Keratinocyte (primary cell): ENCODE measurements at places on chromosomes 6 and 20.
A peak's percentile ranks its signal among the peaks of the same experiment; 100 is the strongest.

GRCh38 chr6:139336488-139336887 lies 38.0 kb downstream of the CITED2 start:
- no peak for DNase-seq

DNA sequence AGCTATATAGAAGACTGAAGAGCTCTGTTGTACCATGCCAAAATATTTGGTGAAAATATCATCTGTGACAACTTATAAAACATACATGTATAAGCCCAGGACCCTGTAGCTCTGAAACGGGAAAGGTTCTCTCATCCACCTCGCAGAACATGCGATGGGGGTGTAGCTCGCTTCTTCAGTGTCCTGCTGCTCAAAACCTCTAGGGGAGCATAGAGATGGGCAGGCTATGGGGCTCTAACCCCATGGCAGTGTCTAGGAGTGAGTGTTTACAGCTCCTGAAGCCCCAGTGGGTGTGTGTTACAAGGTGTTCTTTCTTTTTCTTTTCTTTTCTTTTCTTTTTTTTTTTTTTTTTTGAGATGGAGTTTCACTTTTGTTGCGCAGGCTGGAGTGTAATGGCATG lies 505.2 kb upstream of the SYNCRIP start:
- DNase-seq, result no peak

DNA sequence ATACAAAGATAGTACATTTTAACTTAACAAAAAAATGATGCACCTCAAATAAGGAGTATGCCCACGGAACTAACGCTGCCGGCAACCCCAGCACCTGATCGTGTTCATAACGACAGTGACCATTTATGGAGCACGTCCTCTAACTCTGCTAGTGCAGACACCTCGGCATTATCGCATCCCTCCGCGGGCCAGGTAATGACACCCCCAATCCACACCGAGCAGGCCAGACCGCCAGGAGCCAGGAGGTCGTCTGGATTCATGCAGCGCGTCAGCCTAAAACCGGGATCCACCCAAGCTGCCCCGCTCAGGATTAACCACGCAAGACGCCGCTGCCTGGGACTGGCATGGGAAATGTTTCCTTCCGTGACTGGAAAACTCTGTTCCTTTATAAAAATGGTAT lies 34.1 kb downstream of the DACT2 start:
- no peak for DNase-seq

- peak; percentile 73 for DNase-seq
These were observed 535 bp upstream of the DNAAF9 start for GRCh38 chr20:3407771-3408637.

DNA sequence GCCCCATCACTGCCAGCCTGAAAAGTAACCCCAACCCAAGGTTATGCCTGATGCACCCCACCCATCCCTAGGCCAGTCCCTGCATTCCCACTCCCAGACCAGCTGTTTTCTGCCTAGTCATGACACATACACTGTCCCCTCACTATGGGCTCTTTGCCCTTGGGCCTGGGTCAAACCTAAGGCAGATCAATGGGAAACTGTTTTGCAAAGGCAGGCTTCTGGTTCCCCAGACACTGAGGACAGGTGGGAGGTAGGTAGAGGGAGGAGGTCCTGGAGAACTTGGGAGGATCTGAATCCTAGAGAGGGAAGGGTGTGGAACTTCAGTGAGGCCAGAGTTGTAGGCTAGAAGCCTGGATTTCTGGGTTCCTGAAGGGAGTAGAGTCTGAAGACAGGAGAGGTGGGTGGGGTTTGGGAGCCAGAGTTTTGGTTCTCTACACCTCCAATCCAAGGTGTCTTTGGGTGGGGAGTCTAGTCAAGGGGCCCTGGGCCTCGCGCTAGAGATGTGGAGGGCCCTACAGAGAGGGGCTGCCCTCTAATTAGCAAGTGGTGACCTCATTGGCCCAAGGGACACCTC lies 2.0 kb downstream of the CLIC1 start:
- no peak for DNase-seq

DNA sequence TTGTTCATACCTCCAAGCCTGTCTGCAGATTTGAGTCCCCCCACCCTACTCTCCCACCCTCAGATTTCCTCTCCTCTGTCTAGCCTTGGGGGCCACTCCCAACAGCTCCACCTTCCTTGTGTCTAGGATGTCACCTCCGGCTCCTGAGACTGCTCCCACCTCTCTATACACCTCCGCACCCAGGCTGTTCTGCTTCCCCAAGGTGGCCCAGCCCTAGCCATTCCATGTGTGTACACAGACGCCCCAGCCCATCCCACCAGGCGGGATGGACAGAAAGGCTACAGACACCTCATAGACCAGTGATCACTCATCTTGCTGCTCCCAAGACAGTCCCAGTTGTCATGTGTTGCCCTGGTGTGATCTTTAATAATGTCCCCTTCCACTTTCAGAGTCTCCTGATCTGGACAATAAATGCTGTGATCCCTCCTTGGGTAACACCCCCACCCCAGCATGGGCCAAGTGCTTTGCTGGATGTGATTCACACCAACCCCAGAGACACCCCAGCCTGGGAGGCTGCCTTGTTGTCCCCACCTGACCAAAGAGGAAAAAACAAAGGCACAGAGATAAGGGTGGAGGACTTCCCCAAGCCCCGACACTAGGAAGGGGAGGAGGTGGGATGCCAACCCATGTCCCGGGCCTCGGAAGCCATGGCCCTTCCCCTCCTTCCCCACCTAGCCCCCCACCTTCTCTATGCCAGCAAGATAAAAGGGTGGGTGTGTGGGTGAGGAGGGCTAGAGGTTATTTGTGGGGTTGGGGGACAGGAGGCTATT lies 36.1 kb downstream of the MDFI start:
- no peak for DNase-seq

DNA sequence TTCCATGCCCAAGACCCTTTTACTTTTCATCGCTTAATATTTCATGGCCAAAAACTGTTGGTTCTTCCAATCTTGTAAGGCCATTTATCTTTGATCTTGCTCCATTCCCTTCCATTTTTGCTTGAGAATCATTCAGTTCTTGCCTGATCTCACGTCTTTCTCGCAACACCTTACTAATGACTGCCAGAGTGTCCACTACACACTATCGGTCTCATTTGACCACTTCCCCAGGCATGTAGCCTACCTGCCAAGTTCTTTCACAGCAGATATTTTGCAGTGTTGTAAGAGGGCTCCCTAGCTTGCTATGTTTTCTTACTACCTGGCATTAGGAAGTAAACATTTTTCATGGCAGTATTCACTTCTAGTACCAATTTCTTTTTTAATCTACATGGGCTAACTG lies 248.0 kb downstream of the ESR1 start:
- no peak for DNase-seq

DNA sequence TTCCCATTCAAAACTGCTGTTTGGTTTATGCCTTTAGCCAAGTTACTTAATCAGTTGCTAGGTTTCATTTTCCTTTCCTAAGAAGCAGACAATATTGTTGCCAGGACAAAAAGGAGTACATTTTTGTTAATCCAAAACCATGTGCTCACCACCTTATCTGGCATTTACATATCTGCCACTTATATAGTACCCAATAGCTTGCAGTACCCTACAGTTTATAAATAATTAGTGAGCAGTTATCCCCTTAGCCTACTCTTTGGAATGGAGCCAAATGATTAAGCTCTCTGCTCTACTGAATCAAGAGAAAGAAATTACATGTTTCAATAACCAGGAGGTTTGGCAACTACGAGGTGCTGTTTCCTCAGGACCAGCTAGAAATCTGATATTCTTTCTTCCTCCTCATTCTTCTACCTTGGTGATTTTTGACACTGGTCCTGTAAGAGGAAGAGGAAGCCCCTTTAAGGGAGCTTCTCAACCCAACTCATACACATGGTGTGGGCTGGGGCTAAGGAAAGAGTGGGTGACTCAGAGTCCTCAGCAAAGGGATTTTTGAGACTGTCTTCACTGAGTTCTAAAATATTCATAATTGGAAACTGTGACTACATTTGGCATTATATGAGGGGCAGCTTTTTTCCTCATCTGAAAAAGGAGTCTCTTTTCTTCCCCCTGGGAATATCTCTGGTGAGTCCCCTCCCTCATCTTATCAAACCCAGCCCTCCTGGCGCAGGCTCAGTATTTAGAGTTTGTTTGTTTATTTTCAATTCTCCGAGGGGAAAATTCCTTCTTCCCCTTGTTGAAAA lies 1.5 kb downstream of the ZNFX1 start:
- no peak for DNase-seq

- no peak for DNase-seq
These were observed 105.1 kb upstream of the ADGRF1 start for GRCh38 chr6:47147175-47147727.

- no peak for DNase-seq
These were observed 46.1 kb upstream of the TMX4 start for GRCh38 chr20:8065691-8066090.

DNA sequence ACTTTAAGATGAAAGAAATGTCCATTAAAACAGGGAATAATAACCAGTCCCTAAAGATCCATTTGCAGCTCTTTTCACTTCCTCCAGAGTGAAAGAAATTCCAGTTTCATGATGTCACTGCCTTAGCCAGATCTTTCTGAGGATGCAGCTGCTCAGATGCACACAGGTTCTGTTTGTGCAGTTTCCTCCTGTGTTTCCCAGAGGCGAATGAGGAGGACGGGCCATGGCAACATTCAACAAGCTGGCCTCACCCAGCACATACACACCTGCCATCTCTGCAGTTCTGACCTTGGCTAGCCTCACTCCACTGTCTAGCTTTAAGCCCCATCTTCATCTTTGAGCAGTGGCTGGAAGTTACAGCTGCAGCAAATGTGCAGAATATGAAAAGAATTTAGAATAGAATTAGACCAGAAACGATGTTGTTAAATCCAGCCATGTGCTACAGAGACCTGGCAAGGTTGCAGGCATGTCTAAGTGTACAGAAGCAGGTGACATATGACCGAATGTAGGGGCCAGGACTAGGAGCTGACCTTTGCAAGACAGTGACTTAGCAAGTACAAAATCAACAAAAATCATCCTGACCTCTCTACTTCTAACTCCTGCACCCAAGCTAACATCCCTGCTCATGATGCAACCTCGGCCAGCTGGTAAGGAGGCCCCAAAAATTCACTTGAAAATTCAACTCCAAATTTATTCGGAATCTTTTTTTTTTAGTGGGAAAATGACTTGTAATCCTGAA lies 35.0 kb downstream of the FAM50B start:
- peak; percentile 5 for DNase-seq

DNA sequence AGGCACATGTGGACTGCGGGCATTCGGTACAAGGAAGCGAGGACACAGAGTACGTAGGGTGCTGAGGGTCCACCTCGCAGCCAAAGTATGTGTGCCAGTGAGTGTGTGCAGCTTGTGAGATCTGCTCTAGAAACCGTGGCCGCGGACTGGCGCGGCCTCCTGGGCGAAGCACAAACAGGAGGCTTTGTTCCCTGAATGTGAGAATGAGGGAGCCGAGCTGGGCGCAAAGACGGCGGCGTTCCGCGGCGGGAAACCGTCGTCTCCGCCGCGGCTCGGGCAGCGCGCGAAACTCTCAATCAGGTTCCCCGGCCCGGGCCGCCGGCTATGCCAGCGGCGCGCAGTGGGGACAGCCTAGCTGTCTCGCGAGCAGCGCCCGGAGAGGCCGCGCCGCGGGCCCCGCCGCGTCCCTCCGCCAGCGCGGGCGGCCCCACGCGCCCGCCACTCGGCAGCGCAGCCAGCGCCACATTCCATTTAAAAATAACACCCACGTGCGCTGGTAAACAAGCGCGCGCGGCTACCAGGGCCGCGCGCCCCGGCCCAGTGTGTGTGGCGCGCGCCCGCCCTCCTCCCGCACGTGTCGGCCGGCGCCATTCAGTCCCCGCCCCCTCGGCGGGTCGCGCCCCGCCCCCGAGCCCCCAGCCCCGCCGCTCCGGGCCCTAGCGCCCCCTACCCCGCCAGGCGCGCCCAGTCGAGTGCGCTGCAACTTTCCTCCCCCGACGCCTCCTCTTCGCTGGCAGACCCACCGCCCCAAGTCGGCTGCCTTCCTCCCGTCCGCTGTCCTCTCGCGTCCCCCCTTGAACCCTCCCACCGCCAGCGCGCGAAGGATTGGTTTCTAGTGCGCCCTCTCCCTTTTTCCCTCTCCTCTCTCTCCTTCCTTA lies 3.0 kb upstream of the FOXO3 start:
- no peak for DNase-seq

DNA sequence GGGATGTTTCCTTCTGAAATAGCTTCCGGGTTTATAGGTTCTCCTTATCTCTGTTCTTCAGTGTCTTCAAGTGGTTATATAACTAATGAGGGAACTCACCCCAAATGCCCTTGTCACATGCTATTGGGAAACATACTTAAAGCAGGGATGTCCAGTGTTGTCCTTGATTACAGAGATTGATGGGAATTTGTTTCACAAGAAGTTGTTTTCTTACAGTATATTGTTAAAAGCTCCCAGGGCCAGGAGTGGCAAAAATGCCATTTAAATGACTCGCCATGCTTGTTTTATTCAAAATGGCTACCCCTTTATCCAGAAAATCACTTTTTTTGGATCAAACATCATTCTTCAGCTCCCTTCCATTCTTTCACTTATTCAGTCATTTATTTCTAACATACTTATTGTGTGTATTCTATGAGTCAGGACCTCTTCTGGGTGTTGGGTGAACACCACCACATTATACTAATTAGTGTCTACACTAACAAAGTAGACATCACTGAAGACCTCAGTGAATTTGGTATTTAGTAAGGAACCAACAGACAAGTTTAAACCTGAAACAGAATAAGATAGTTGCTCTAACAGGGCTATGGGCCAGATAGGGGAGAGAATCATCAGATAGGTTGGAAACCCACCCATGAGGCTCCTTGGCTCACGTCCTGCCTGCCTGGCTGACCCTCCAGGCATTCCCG lies 791.1 kb downstream of the MAFB start:
- DNase-seq, result no peak

DNA sequence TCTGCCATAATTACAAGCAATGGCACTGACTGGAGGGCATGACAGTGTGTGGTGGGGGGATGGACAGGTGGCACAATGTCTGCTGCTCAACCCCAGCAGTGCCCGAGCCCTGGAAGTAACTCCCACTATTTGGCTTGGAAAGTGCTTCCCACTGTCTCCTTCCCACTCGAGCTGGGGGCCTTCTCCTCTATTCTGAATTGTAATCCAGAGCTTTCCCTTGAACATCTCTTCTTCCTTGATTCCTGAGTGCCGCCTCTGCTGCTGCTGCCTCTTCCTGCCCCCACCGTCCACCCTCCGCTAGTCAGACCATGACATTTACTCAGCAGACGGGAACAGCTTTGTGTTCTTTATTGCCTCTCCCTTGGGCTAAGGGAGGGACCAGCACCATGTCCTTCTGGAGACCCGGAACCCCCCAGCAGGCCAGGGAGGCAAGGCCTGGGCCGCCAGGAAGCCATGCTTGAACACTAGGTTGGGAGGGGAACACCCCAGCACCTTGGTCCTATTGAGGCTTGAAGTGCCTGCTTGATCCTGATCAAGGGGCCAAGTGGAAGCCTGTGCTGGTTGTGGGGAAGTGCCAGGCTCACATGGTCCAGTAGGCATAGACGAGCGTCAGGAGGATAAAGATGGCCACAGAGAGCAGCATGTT lies 17.0 kb downstream of the CCDC167 start:
- no peak for DNase-seq
